ENCODE measurements at places on chromosomes 7 and 10.

DNA sequence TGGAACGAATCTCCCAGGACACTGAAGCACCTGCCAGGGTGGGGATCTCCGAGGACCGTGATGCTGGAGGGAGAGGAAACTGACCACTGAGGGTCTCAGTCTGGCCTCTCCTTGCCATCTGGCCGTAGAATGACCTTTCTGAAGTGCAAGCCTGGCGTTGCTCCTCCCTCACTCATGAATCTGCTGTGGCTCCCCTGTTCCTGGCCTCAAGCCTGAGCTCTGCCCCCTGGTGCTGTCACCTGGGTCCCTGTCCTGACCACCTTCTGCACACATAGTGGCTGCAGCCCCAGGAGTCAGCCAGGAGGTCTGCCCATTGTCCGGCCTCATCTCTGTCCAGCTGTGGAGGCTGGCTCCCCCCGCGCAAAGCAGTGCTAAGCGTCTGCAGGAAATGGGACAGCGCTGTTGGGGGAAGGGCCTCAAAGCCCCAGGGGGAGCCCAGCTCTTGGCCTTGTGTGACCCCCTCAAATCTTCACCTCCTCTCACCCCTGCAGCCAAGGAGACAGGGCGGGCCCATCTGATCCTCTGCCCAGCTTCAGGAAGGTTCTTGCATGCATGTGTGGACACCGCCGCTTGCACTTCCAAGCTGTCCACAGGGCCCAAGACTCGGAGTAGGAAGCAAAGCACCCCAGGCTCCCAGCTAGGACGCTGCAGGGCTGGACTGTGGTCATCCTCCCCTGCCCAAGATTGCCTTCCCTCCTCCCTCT is 65.7 kb downstream of the MYL10 start:
- no peak for DNase-seq

DNA sequence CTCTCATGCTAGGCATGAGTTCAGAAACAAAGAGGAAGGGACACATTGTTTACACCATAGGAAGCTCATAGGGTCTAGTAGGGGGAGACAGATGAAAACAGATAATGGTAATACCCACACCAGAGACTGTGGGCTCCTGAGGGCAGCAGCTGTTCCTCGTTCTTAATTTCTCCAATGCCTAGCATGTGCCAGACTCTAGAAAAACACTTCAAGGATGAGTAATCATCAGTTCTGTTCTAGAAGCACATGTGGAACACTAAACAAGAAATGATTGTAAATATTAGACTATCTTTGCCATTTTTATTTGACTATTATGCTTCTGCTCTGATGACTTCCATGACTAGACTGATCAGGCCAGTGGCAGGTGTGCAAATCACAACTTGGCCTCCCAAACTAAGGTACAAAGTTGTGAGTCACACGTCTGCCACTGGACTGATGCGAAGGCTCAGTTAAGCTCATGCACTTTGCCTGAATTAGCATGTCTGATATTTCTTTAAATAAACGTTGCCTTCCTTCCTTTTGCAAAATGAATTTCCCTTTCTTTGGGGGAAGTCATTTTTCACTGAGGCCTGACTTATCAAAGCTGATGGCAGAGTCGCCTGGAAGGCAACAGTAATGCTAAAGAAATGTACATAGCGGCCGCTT is 89.2 kb upstream of the FGL2 start:
- DNase-seq: no peak

DNA sequence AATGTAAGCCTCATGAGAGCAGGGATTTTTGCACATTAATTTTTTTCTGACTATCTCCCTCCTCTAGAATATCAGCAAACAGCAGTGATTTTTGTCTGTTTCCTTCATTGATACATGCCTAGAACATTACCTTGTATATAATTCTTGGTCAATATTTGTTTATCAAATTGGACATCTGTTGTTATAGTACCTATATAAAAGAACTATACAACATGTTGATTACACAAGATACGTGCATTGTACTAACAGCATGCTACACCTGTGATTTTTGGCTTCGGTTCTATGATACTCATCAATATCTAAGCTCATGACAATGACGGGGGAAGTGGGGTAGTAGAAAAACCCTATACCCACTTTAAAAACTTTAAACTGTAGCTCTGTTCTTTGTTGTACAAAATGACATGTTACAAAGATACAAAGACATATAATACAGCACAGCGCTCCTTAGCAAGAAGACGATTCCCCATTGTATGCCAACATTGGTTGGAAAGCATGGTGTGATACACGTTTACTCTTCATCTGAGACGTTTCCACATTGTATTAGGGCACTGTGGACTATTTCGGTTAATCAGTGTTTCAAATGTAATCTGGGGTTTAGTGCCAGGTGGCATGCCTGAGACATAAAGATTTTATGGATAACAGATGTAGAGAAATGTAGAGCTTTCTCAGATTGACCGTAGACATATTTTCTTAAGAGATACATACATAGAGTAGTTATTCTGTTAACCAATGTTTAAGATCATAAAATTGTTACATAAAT is 70.5 kb upstream of the FOXP2 start:
- DNase-seq: no peak

DNA sequence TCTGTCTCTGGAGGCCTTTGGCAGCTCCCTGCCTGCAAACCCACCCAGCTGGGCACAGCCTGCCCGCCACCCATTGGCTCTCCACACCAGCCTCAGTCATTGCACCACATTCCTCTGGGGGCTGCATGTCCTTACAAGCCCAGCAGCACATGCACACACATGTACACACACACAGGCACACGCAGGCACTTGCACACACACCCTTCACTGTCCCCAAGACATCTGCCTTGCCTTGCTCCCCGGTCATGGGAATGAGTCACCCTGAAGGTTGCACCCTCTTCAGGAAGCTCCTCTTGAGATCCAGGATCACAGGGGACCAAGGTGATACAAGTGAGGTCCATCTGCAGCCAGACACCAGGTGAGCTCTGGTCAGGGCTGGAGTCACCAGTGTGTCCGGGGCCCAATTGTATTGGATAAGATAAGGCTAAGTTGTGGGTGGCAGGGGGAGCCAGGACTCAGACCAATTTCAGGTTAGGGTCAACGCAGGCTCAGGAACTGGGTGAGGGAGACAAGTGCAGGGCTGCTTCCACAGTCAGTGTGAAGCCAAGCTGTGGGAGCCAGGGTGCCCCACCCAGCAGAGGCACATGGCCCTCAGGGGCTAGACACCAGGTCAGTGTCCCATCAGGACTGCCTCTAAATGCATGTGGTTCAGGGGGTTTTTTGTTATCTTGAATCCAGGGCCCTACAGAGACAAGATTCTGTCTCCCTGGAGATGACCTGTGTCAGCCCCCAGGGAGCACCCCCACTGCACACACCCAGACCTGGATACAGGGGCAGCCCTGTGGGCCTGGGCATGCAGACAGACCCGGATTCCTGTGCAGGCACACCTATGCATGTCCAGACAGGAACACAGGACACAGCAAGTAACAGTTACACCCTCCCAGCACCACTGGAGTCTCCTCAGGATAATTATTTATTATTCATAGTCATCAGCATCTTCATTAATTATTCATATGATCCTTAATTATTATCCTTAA is 33.8 kb downstream of the KCNH2 start:
- DNase-seq: no peak

GRCh38 chr7:4642468-4643203 is 39.5 kb upstream of the FOXK1 start:
- no peak for DNase-seq

DNA sequence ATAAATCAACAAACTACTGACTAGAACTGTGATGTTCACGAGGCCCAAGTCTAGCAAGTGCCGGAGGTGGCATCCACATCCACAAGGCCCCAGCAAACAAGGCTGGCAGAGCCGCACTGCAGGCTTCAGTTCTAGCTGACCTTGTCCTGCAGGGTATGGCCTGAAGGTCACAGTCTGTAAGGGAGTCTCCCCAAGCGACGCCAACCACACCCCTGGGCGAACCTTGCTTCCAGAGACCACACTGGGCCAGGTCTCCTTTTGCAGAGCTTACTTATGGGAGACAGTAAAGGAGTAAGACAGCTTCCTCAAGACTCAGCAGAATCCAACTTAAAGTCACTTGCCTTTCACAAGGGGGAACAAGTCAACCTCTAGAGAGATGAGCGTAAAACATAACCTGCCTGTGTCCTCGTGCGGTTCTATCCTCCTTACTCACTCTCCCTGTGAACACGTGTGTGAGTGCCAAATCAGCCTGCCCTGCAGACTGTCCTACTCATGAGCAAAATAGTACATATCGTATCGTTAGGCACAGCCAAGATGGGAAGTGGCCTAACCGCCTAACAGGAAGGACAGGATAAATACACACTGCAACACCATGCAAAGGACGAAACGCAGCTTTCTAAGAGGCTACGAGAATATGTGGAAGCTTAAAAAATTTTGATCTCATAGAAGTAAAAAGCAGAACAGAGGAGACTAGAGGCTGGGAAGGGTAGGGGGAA is 22.7 kb downstream of the FAM53B start:
- no peak for DNase-seq

- no peak for DNase-seq
Measured at GRCh38 chr10:133484818-133485217, 31.1 kb downstream of the SCART1 start.

GRCh38 chr7:44665531-44666213 is 59.2 kb downstream of the OGDH start:
- DNase-seq: no peak

DNA sequence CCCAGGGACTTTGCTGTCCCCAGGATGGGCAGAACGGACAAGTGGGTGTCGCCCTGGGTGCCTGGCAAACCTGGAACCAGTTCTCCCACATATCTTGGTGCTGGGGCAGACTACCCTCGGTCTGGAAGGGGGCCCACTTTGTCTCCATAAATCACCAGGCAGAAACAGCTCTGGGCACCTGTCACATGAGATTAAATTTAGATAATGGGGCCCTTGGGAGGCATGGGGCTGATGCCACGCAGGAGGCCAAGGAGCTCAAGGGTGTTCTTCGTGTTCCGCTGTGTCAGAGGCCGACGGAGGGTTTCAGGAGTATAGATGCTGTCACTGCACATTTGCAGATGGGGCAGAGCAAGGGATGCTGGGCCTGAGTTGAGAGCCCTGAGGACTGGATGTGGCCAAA is 72.7 kb downstream of the TMEM130 start:
- no peak for DNase-seq

DNA sequence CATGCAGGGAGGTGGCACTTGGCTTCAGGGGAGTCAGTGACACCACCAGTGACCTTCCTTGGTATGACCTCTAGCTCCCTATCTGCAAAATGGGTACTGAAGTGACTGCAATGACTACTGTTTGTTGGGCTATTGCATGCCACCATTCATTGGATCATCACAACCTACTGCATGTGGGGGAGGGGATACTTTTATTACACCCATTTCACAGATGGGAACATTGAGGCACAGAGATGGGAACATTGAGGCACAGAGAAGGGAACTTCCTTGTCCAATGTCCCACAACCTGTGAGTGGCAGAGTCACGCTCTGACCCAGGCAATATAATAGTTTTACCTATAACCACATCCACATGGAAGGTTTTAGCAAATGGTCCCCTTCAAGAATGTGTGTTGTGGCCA is 12.2 kb upstream of the MYH16 start:
- no peak for DNase-seq
